Brain (organoid and tissue), 16 donors: ENCODE measurements at places on chromosomes 1 and 21.

DNA sequence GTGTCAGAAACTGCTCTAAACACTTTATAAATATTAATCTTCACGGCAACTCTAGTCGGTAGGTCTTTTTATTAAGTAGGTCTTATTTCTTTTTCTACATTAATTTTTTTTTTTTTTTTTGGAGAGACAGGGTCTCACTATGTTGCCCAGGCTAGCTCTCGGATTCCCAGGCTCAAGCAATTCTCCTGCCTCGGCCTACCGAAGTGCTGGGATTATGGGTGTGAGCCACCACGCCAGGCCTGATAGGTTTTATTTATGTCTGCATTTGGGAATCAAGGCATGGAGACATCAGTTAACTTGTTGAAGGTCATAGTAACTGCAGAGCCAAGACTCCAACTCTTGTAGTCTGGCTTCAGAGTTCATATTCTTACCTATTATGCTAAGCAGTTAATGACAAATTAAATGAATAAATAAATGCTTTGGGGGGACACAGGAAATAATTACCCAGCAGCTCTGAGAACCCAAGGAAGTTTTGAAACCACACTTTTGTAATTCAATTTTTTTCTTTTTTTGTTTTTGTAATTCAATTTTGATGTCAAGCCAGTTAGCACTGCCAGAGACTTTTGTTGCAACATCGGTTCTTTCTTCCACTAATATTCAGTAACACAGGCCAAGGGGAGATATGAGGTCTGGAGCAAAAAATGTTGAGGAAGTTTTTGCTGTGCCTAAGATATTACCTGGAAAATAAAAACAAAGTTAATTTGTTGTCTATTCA lies 9.4 kb upstream of the UAP1 start:
- DNase-seq: no peak

- no peak for DNase-seq
Observed at GRCh38 chr1:117826540-117827078, 102.8 kb downstream of the GDAP2 start.

GRCh38 chr1:59692591-59692990 lies 122.2 kb upstream of the HOOK1 start:
- DNase-seq: no peak

DNA sequence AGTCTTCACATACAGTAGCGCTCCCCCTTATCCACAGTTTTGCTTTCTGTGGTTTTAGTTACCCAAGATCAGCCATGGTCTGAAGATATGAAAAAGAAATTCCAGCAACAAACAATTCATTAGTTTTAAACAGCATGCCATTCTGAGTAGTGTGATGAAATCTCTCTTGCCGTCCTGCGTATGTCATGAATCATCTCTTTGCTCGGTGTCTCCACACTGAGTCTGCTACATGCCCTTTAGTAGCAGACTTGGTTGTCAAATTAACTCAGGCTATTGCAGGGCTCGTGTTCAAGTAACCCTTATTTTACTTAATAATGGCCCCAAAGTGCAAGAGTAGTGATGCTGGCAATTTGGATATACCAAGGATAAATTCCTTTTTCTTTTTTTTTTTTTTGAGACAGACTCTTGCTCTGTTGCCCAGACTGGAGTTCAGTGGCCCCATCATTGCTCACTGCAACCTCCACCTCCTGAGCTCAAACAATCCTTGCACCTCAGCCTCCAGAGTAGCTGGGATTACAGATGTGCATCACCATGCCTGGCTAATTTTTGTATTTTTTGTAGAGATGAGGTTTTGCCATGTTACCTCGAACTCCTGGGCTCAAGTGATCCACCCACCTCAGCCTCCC lies 22.6 kb downstream of the PHACTR4 start:
- no peak for DNase-seq

GRCh38 chr21:37945036-37945435 lies 28.8 kb upstream of the KCNJ6 start:
- DNase-seq: no peak
